Femur (tissue), 1 donor: ENCODE measurements at places on chromosomes 16 and 17.

GRCh38 chr17:21676281-21677111 is 15.8 kb upstream of the KCNJ18 start:
- DNase-seq = peak; percentile 12

GRCh38 chr16:81928271-81928918 is 82.9 kb downstream of the SDR42E1 start:
- DNase-seq = no peak

GRCh38 chr17:83078378-83079351 is 744 bp upstream of the METRNL start:
- peak; percentile 51 for DNase-seq

- no peak for DNase-seq
These were observed 130.8 kb downstream of the CA10 start for GRCh38 chr17:52027620-52028295.

GRCh38 chr17:55448681-55449080 is 27.0 kb upstream of the MMD start:
- DNase-seq = no peak

- DNase-seq = no peak
These were observed 140.6 kb downstream of the PARN start for GRCh38 chr16:14489460-14489859.

DNA sequence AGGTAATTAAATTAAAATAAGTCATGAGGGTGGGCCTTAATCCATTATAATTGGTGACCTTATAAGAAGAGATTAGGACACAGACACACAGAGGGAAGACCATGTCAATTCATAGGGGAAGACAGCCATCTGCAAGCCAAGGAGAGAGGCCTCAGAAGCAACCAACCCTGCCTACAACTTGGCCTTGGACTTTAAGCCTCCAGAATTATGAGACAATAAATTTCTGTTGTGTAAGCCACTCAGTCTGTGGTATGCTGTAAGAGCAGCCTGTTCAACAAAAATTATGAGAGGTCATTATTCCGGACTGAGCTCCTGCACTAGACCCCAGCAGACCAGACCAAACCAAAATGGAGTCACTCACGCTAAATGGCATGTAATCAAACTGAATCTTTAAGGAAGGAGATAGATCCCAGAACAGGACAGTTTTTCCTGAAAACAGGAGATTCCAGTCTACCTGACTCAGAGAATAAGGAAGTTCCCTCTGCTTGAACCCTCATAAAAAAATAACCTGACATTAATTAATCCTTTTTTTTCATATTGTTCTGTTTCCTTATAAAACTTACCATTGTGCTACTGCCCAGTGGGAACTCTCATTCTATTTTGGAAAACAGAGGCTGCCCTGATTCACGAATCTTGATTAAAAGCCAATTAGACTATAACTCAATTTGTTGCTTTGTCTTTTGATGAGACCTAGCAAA is 74.3 kb downstream of the DNAH3 start:
- no peak for DNase-seq

GRCh38 chr17:31494259-31495021 is 103.0 kb downstream of the RAB11FIP4 start:
- no peak for DNase-seq

GRCh38 chr16:52128361-52128760 is 418.6 kb downstream of the TOX3 start:
- DNase-seq = no peak

DNA sequence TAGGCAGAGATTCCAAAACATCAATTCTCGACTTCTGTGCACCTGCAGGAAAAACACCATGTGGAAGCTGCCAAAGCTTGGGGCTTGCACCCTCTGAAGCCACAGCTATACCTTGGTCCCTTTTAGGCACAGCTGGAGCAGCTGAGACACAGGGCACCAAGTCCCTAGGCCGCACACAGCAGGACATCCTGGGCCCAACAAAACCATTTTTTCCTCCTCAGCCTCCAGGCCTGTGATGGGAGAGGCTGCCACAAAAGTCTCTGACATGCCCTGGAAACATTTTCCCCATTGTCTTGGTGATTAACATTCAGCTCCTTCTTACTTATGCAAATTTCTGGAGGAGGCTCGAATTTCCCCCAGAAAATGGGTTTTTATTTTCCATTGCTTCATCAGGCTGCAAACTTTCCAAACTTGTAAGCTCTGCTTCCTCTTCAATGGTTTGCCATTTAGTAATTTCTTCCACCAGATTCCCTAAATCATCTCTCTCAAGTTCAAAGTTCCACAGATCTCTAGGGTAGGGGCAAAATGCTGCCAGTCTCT is 24.3 kb upstream of the COL1A1 start:
- DNase-seq = no peak

DNA sequence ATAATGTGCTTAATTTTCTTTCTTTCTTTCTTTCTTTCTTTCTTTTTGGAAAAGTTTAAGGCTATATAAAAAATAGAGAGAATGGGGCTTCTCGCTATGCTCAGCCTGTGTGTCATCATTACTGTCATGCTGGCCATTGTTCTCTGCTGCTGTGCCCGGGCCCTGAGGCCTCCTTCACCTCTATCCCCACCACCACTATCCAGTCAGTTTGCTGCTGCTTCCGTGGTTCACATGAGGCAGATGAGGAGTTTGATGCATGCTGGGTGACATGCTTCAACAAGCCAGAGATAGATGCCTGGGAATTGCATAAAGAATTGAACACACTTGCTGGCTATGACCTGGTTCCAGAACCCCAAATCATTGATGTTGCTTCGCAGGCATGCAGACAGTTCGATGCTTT is 36.3 kb downstream of the PITPNC1 start:
- DNase-seq = no peak

DNA sequence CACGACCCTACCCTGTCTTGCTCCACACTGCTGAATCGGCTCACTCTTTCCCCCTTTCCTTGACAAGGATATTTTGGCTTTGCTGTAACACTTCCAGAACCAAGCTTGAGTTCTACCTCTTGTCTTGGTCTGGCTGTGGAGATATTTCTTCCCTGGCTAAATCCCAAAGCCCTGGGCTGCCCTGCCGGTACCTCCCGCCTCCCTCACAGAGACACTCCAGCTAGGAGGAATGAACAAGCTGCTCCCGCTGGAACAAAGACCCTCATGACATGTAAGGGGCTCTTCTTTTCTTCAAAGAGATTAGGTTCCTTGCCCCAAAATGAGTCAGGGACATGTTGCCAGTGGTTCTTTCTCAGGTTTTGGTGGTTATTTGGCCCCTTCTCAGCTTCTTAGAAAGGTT is 10.8 kb downstream of the INPP5K start:
- DNase-seq = no peak

DNA sequence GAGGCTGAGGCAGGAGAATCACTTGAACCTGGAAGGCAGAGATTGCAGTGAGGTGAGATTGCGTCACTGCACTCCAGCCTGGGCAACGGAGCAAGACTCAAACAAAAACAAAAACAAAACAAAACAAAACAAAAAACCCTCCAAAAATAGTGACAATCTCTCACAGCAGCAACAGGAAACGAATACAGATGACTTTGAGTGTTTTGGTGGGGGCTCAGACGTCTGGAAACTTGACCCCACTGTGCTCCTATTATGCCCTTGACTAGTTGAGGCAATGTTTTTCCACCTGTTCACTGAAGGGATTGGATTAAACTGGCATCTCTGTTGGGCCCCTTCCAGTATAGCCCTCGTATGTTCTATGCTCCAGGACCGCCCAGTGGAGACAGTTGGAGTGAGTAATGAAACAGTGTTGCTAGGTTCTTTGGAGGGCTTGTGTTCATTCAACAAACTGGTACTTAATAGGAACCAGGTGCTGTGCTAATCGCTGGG is 167.0 kb downstream of the UTP18 start:
- no peak for DNase-seq

DNA sequence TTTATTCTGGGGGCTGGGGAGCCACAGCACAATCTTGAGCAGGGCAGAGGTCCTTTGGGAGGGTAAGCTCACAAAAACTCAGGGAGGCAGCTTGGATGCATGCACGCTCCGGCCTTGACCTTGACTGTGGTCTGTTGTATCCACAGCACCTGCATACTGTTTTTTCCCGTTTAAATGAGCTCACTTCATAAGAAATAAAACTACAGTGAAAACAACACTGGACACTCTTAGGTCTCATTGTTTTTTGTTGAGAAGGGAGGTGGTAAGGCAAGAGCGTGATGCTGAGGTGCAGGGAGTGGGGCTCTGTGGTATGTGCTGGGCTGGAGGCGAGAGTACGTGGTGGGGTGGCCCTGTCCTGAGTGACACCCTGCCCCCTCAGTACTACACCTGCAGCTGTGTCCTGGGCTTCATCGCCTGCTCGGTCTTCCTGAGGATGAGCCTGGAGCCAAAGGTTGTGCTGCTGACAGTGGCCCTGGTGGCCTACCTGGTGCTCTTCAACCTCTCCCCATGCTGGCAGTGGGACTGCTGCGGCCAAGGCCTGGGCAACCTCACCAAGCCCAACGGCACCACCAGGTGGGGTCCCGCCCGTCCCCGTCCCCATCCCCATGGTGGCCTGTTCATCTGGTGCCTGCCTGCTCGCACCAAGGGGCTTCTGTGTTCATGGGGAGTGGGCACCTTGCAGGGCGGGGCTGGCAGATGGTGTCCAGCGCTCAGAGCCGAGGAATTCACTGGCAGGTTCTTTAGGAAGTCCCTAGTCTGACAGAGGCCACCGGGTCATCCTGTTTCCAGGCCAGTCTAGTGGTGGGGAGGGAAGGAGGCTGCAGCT is 44.2 kb downstream of the ADCY7 start:
- DNase-seq = peak; percentile 17

DNA sequence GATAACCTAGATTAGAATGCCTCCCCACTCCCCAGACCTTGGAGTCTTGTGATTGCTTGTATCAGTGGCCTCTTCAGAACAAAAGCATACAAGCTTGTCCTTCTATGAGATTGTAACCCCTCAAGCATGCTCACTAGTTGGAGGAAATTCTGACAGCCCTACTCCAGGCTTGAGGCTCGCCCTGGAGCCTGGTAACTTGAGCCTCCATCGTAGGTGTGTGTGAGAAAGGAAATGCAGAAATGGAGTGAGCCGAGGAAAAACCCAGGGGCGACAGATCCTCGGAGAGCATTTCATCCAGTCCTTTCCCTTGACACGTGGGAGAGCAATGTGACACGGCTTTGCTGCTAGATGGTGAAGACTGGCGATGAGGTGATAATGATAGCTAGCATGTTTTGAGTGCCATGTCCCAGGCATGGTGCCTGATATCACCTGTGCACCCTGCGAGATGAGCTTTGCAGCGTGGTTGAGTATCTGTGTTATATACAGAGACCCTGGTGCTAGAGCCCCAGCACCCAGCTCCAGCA is 31.2 kb downstream of the GNAO1 start:
- no peak for DNase-seq

GRCh38 chr16:20897253-20897897 is 2.8 kb downstream of the DCUN1D3 start:
- DNase-seq = no peak

DNA sequence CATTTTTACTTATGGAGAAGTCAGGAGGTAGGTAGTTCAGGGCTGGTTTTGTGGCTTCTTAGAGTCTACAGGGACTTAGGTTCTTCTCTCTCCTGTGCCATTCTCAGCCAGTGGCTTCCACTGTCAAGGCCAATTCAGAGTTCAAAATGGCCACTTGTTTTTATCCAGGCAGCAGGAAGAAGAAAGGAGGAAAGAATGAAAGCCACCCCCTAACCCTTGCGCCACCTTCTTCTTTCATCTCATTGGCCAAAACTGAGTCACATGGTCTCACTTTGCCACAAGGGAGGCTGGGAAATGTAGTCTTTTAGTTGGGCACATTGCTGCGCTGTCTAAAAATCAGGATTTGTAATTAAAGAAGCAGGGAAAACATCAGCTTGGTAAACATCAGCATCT is 60.8 kb upstream of the MED9 start:
- no peak for DNase-seq

- DNase-seq = no peak
These were observed 42.9 kb downstream of the HAPSTR1 start for GRCh38 chr16:9134306-9134705.

DNA sequence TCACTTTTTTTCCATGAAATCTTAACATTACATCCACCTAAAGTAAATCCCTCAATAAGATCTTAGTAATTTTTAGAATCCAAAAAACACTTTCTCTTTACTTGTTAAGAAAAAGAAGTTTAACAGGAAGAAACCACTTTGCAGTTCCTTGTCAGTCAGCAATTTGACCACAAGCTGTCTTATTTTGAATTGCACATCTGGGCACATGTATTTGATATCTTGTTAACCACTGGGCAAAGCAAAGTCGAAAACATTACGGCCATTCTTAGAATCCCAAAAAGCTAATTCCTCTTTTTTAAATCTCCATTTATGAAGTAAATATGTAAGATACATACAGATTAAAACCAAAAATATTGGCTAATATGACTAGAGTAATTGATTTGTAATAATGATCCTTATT is 1.1 kb downstream of the ABCA10 start:
- DNase-seq = no peak

- DNase-seq = no peak
These were observed 24.9 kb downstream of the CDRT15 start for GRCh38 chr17:14211801-14212200.

- peak; percentile 17 for DNase-seq
These were observed 4.9 kb upstream of the RASD1 start for GRCh38 chr17:17500999-17501605.

DNA sequence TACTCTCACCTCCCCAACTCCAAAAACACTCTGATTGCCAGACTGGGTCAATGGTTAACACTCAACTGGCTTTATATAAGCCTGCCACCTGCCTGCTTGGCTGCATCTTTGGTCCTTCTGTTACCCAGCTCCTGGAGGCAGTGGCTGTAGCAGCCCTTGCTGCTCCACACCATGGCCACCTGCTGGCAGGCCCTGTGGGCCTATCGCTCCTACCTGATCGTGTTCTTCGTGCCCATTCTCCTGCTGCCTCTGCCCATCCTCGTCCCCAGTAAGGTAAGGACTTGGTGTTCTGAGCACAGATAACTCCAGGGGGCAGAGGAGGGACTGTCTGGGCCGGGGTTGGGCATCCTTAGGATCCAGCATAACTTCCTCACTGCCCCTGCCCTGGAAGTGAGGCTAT is at the start of gene SLC13A2:
Gene SLC13A2 (plus strand): TSS at position 103 of the 400 bp plus-strand sequence. CDS start 69 bp downstream, at position 172.
- DNase-seq = no peak

- no peak for DNase-seq
These were observed 24.9 kb downstream of the HMOX2 start for GRCh38 chr16:4501071-4501478.

- no peak for DNase-seq
These were observed 39.4 kb downstream of the TIMM22 start for GRCh38 chr17:1036171-1036844.

DNA sequence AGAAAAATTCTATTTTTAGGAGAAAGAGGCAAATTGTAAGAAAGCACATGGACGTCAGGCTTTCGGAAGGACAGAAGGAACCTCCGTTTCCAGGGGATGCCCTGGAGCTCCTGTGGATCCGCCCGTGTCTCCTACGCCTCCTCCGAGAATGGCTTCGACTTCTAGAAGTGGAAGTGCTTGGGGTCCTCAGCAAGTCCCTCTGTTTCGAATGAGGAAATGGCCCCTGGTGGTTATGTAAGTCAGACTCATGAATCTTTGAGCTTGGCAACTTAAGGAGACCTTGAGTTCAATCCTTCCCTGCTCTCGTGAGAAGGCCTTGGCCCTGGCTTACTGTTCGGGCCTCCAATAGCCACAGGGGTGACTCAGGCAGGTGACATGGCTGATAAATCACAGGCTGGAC is 38.9 kb downstream of the COX4I1 start:
- no peak for DNase-seq

GRCh38 chr17:17567631-17568030 is 23.9 kb downstream of the PEMT start:
- peak; percentile 90 for DNase-seq
